ENCODE measurements at places on chromosomes 7 and 10.

GRCh38 chr10:67665491-67665890 lies 30.5 kb downstream of the CTNNA3 start:
- no peak for DNase-seq

- DNase-seq = no peak
Observed at GRCh38 chr7:93242106-93242505, 9.9 kb downstream of the VPS50 start.

GRCh38 chr10:119754085-119754484 lies 28.2 kb downstream of the INPP5F start:
- DNase-seq = no peak

DNA sequence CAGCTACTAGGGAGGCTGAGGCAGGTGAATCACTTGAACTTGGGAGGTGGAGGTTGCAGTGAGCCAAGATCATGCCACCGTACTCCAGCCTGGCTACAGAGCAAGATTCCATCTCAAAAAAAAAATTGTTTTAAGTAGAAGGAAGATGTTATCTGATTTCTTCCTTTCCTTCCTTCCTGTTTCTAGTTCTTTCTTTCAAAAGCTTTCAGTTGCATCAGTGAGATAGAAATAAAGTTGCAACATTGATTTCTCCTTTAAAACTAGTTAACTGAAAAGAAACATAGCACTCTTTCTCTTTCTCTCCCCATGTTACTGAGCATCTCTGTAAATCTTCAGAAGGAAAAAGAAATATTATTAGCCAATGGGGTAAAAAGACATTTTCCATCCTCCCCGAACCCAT lies 37.5 kb downstream of the CNNM1 start:
- DNase-seq = no peak
